ENCODE measurements at places on chromosomes 2 and 18.

DNA sequence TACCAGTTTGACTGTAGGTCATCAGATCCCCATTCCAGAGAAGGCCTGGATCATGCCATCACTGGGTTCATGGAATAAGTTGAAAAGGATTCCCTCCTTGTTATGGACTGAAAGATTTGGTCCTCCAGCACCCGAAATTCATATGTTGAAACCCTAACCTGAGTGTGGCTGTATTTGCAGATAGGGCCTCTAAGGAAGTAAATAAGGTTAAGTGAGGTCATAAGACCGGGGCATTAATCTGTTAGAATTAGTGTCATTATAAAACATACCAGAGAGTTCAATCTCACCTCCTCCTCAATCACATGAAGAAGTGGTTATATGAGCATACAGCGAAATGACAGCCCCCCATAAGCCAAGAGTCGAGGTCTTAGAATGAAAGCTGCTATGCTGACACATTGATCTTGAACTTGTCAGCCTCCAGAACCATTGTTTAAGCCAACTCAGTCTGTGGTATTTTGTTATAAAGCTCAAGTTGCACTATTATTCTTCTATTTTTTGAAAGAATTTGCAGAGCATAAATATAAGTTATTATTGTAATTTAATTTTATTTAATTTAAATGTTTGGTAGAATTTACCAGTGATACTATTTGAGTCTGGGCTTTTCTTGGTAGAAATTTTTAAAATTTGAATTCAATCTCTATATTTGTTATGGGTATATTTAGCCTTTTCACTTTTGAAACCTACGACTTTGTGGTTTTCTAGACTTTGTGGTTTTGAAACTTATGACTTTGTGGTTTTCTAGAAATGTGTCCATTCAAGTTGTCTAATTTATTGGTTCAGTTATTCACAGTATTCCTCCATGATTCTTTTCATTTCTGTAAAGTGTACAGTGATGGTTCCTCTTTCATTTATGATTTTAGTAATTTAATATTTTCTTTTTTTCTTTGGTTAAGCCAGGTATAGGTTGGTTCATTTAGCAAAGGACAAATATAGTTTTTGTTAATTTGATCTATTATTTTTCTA, 1206.7 kb upstream of the CDH2 start:
- DNase-seq: no peak

GRCh38 chr2:185181901-185182300, 556.7 kb upstream of the FSIP2 start:
- no peak for DNase-seq

DNA sequence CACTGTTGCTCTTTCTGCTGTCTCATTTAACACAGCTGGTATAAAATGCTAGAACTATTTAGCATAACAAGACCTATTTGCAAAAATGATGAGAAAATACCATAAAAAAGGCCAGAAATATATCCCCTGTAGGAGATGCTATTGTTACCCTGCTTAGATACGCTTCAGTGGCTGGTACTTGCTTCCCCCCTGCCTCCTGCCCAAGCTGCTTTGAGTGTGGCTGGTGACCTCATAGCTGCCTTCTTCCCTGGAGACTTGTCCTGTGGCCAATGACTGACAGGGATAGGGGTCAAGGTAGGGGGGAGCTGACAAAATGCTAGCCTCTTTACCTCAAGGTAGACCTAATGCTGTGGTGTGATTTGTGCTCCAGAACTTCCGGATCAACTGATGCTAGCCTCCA, 150.2 kb upstream of the ZEB2 start:
- no peak for DNase-seq

- no peak for DNase-seq
These were observed 277.2 kb downstream of the AGPS start for GRCh38 chr2:177669625-177670330.

GRCh38 chr2:127893033-127893432, 7.3 kb upstream of the AMMECR1L start:
- no peak for DNase-seq

DNA sequence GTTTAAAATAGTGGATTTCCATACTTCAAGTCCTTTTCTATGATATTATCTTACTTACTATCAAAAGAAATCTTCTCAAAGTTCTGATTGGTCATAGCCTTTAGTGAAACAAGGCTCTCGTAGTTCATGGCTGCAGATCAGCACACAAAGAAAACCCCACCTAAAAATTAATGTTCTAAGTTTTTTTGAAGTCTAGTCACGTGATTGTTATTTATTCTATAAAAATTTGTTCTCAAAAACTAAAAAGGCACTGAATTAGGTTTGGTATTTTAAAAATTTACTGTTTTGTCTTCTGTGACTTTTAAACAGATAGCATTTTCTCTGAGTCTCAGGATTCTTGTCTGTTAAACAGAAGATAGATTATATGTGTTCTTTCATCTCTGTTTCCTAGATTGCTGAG, 122.4 kb downstream of the KCNH7 start:
- DNase-seq: no peak

GRCh38 chr2:41963661-41964525, 83.9 kb upstream of the PKDCC start:
- DNase-seq: peak; percentile 79

DNA sequence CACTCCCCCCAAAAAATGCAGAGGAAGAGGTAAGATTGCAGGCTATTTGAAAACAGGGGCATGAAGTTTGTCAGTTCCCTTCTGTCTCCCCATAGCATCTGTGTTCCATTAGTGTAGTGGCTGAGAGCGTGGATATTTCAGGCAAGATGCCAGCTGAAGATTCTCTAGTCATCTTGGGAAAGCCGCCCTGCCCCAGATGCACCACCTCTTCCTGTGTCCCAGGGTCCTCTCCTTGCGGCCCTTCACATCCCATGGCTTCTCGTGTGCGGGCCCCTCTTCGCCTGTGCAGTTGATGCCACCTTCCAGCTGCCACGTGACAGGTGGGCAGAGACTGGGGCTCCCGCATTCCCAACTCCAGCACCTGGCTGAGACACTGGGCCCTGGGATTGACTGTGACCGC, 16.1 kb downstream of the TMEM127 start:
- peak; percentile 45 for DNase-seq

GRCh38 chr2:19201911-19202462, 156.4 kb downstream of the OSR1 start:
- DNase-seq: no peak

- no peak for DNase-seq
These were observed 4.1 kb downstream of the CYRIA start for GRCh38 chr2:16661526-16661925.

- DNase-seq: no peak
These were observed 15.5 kb downstream of the MYO5B start for GRCh38 chr18:50179465-50179864.

DNA sequence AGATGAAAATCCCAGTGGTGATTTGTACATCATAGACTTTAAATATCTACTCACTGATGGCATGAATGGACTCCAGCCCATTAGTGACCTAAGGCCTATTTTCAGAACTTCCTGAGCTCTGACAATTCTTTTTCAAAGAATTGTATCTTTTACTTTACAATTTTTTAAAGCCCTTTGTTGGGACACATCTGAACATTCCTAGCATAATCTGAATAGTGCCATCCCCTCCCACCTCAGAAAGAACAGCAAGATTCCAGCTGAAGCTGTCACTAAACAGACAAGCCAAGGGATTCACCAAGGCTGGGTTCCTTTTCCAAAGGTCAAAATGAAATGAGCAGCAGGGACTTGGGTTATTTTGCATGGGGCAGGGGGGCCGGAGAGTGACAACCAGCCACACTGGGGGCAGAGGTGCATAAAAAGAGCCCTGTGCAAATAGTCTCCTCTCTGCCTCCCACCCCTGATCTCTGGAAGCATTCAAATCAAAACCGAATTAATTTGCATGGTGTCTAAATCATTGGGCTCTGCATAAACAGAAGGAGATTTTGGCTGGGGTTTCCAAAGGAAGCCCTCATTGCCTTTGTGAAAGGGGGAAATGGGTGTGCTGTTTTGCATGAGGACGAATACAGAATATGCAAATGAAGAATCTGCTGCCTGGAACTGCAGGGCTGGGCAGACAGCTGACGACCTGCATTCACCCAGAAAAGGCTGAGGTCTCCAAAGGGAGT, 17.2 kb downstream of the EPHA4 start:
- DNase-seq: no peak

GRCh38 chr2:51201295-51201694, 169.4 kb upstream of the NRXN1 start:
- DNase-seq: no peak

DNA sequence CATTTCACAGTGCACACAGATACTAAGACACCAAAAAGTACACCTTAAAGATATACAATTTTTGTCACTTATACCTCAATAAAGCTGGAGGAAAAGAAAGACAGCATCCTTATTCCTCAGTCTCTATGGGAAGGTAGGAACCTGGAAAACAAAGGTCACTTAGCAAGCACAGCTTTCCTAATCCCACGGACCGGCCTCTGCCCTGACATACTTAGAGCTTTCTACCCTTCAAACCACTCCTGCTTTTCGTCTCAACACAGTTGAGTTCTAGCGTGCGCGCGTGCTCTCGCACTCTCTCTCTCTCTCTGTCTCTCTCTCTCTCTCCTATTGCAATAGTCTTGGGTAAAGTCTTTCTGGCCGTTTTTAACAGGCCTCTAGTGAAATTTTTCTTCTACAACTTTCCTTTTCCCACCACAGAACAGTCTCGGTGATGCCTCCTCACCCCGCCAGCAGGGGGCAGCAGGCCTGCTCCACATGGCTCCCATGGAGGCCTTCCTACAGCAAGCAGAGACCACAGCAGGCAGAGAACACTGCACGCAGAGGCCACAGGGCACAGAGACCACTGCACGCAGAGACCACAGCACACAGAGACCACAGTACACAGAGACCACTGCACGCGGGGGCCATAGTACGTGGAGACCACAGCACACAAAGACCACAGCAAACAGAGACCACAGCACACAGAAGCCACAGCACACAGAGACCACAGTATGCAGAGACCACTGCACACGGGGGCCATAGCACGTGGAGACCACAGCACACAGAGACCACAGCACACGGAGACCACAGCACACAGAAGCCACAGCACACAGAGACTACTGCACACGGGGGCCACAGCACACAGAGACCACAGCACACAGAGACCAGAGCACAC, 106.9 kb downstream of the FBXO15 start:
- no peak for DNase-seq

DNA sequence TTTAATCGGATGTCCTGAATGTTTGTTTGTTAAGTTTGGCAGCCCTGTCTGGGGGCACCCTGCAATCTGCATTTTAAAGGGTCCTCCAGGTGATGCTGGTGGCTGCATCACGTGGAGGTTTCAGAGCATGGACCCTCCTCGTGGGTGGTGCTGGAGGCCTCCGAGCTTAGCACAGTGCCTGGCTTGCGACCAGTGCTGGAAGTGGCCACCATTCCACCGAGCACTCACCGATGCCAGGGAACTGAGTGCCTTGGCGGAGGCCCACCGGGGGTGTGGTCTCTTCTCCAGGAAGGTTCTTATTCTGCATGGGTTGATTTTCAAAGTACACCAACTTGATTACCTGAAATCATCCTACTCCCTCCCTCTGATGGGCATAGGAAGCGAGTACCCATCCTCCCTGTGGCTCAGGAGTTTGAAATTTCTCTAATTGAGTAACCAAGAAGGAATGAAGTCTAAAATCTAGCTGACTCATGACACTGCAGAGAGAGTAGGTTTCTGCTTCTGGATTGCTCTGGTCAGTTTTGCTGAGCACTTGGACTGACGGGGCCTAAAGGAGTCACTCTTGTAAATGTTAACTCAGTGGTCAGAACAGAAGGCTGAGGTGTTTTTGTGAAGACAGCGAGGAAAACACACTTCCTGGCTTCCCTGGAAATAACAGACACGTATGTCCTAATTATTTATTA, 58.1 kb upstream of the SLC66A3 start:
- DNase-seq: peak; percentile 30

- DNase-seq: peak; percentile 74
These were observed at the start of gene TMEFF2 for GRCh38 chr2:192194866-192195547. Gene TMEFF2, minus strand, starts transcription at chr2:192194933. Its CDS starts 409 bp downstream, at chr2:192194524.

- no peak for DNase-seq
These were observed 662.6 kb upstream of the ACVR2A start for GRCh38 chr2:147182260-147182659.

GRCh38 chr18:56097621-56098020, 509.6 kb upstream of the TCF4 start:
- no peak for DNase-seq

GRCh38 chr2:101402630-101403029, 15.3 kb upstream of the CREG2 start:
- DNase-seq: no peak

- peak; percentile 3 for DNase-seq
These were observed 87.1 kb upstream of the LYPD1 start for GRCh38 chr2:132757002-132757589.

DNA sequence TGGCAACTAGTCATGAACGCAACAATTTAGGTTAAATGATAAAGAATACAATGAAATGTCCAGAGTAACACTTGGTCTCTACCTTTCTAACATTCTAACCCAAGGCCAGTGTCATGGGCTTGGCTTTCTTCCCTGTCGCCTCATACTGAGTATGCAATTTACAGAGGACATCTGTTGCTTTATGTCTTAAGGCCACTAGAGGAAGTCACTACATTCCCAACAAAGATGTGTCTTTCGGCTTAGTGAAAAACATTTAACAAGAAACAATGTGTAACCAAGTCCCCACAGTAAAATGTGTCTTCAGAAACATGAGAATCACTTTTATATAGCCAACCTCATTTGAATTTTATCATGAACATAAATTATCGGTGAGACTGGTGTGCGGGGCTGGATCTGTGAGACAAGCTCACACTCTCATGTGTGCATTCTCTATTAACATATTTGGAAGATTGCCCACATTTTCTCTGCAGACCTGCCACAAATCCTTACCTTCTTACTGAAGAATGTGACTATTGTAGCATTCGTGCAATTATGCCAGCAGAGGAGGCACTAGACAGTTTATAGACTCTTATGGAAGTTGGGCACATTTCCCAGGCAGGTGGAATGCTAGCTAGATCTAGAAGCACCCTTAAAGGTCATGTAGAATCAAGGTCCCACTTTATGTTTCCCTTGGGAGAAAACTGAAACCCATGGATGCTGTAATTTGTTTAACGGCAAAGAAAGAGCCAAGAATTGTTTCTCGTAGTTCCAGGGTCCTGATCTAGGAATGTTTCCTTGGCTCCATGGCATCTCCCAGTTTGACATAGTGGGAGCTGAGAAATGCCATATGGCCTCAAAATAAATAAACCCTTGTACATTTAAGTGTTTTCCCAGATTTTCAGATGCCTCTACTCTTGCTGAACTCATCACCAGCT, 101.8 kb downstream of the CD226 start:
- peak; percentile 46 for DNase-seq

- no peak for DNase-seq
These were observed 27.1 kb downstream of the RAB31 start for GRCh38 chr18:9735238-9735637.

DNA sequence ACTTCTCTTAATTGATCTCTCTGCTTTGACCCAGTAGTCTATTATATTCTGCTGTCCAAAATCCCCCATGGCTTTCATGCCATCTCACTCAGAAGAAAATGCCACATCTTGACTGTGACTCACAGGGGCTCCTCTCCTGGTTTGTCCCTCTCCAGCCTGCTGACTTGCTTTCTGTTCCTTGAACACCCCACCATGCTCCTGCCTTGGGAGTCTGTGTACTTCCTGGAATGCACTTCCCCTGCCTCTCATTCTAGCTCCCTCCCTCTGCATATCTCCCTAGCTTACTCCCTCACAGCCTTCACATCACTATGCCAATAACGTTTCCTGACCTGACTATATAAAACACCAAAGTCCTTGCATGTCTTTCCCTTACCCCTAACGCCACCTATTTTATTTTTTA, 167.2 kb downstream of the TRIB2 start:
- no peak for DNase-seq

- no peak for DNase-seq
These were observed 50.2 kb downstream of the UNC80 start for GRCh38 chr2:209821806-209822205.

- no peak for DNase-seq
These were observed 240.7 kb upstream of the FAM98A start for GRCh38 chr2:33839791-33840190.

GRCh38 chr2:118832791-118833715, 14.4 kb downstream of the EN1 start:
- DNase-seq: no peak

Data from umbilical cord (tissue), 2 donors.